ENCODE measurements at places on chromosomes 3 and 15. TPM values are rescaled to one million over a fixed set of nuclear protein-coding genes. Genes with fewer than 3 reads are reported as not detected.
A peak's percentile ranks its signal among the peaks of the same experiment; 100 is the strongest.

GRCh38 chr3:124142389-124142970, 150.6 kb upstream of the ROPN1 start:
- no peak for DNase-seq

DAZL gene
- polyA plus RNA-seq: 0.23 TPM

CYP8B1 gene
- not detected for polyA plus RNA-seq

GRCh38 chr3:54215521-54215920, 93.2 kb downstream of the CACNA2D3 start:
- no peak for DNase-seq

ATP13A4 gene
- 0.88 TPM for polyA plus RNA-seq

DNA sequence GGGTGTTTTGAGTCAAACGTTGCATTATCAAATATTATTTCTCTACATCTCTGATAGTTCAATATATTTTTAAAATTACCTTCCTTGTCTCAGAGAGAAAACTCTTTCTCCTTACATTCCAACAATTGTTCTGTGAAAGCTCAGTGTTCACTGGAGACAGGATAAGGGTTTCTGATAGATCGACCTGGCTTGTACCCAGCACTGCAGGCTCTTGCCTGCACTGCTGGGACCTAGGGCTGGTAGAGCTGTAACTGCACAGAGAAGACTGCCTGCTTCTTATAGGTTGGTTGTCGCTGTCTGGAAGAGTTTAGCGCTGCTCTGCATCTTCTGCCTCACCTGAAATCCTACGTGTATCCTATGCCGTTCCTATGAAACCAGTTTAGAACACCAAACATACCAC, 249.9 kb upstream of the LRTM1 start:
- DNase-seq: no peak

IL5RA gene
- not detected for polyA plus RNA-seq

ANKUB1 gene
- not detected for polyA plus RNA-seq

GRCh38 chr3:143309705-143310104, 190.1 kb downstream of the CHST2 start:
- no peak for DNase-seq

IQCH gene
- 1.6 TPM for polyA plus RNA-seq

DNA sequence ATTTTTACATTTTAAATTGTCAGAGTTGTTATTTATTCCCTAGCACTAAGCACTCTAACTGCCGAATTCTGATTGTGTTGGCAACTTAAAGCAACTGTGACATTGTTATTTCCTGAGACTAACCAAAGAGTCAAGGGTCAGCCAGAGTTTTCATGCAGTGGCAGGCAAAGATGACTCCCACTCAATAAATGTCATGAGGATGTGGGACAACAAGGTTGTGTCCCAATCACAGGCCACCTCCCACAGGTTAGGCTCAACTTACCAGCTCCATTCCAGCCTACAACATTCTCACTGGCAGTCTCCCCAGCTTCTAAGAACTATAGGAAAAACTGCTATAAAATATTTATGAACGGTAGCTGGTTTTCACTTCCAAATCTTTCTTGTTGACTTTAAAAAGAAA, 80.1 kb downstream of the RSL24D1 start:
- no peak for DNase-seq

DNA sequence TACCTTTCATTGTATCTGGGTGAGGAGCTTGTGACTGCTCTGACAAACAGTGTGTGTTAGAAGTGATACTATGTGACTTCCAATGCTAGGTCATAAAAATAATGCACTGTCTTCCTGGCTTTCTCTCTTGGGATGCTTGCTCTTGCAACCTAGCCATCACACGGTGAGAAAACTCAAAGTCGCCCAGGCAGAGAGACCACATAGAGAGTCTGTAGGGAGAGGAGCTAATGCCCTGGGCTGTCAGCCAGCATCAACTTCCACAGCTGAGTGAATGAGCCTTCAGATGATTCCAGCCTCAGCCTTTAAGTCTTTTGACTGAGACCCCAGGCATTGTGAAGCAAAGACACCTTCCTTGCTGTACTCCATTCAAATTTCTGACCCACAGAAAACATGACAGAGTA, 220.6 kb upstream of the SGO1 start:
- no peak for DNase-seq

GRCh38 chr3:58217209-58217811, 6.5 kb upstream of the DNASE1L3 start:
- no peak for DNase-seq

DNA sequence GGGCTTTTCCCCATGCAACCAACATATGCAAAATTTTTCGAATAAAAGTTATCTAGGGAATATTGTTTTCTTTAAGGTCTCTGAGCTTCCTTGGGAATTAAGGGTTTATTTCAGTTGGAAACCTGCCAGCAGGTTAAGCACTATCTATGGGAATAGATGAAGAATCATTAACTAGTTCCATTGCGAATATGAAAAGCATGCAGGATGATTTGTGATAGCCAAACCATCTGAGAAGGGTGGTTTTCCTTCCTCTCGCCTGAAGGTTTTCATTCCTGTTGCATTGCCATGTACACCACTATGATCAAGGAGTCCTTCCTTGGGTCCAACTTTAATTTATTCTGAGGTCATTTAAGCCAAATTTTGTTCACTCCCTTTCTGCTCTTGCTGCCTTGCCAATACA, 184.9 kb downstream of the NR2F2 start:
- DNase-seq: no peak

GRCh38 chr15:54839379-54839778, 357.4 kb downstream of the RSL24D1 start:
- DNase-seq: no peak

AQP9 gene
- 0.28 TPM for polyA plus RNA-seq

GRCh38 chr3:7871003-7871560, 630.5 kb upstream of the LMCD1 start:
- DNase-seq: no peak

CPB1 gene
- not detected for polyA plus RNA-seq

GRCh38 chr3:171811295-171811912, 1.1 kb upstream of the PLD1 start:
- DNase-seq: no peak

RYR3 gene
- polyA plus RNA-seq: not detected

- DNase-seq: no peak
Observed at GRCh38 chr15:69891070-69891536, 206.6 kb downstream of the TLE3 start.

DNA sequence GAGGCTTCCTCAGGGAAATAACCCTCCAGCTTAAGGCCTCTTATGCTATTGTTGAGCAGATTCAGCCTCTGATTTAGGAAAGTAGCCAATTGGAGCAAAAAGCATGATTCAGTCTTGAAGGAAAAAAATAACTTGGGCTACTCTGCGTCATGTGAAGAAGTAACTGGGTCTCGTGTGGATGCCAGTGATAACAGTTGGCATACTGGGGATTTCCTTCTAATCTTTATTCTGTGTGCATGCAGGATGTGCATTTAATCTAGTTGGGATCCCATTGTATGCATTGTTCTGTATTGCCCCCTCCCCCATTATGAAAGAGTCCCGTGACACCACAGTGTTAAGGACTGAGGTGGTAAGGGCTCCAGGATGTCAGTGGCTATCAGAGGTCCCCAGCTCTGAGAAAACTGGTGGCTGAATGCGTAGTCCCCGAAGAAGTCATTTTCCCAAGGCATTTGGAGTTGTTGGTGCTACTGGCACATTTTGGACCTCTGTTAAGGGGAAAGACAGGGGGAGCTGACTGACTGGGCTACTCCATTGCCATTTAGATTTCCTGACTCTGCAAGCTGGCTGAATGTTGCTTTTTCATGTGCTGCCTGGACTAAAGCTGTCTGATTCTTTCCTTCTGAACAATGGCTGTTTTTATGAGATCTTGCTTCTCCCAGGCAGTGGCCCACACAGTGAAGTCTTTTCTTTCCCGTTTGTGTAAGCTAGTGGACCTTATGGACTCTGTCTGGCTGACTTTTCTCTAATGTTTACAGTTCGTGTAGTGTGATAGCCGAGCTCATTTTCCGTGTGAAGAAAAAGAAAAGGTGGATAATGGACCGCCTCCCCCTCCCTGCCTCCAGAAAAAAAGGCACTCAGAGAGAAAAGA, 38.4 kb upstream of the TRAK1 start:
- no peak for DNase-seq

GRCh38 chr3:48928679-48929078, 10.0 kb downstream of the ARIH2 start:
- DNase-seq: no peak

DNA sequence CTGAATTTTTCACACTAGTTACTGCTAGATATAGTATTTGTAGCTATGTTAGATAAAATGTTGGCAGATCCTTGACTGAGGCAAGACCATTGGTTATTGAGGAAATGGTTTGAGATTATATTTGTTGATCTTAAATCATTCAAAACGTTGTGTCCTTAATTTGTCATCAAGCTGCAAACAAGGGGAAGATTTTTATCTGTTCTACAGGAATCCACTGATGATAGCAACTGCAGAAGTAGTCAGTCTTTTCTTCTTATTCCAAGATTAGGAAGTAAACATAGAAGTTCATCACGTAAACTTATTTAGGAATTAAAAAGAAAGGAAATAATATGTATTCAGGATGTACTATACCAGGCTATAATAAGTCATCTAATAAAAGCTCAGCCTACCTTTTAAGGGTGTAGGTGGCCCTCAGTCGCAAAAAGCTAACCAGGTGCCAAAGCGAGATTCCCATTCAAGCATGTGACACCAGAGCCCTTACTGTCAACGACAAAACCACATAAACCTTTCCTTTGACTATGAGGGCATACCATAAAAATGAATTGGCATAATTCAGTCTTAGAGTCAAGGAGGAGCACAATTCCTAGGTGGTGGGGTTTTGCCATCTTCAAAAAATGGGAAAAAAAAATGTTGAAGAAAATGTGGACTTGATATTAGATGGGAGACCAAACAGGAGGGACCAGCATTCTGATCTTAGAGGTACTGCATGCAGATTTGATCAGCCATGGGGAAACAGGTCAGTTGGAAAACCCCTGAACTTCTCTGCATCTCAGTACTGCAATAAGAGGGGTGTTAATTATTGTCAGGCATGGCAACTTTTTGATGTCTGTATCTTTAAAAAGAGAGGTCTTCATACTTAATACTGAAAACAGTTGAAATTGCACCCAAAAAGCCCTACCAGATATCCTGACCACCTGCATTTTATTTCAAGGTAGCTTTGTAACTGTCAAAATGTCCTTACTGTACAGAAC, 212.5 kb upstream of the UBE2E1 start:
- DNase-seq: peak; percentile 47

FBXO40 gene
- not detected for polyA plus RNA-seq

DNA sequence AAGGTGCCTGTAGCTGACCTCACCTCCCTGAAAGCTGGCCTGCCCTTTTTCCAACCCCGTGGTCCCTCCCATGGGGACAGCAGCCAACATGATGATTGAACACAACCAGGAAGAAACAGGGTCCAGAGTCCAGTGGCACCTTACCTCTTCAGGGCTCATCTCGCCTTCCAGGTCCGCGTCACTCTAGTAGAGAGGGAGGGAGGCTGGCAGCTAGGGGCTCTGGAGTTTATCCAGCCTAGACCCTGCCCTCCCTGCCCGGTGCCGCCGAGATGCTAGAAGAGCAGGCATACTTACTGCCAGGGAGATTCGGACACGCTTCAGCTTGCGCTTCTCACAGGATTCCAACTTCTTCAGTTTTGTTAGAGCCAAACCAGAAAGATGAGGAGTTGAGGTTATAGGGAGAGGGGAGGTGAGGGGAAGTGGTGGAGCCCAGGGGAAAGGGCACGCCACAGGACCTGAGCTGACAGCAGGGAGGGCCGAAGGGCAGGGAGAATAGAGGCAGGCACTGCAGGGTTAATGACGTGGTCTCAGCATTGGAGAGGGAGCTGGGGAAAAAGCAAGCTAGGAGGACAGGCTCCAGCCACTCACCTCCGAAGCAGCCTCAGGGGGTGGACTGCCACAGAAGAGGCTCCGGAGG, 9.1 kb downstream of the CLCN2 start:
- DNase-seq: no peak

ALDH1A3 gene
- polyA plus RNA-seq: 0.21 TPM

DNA sequence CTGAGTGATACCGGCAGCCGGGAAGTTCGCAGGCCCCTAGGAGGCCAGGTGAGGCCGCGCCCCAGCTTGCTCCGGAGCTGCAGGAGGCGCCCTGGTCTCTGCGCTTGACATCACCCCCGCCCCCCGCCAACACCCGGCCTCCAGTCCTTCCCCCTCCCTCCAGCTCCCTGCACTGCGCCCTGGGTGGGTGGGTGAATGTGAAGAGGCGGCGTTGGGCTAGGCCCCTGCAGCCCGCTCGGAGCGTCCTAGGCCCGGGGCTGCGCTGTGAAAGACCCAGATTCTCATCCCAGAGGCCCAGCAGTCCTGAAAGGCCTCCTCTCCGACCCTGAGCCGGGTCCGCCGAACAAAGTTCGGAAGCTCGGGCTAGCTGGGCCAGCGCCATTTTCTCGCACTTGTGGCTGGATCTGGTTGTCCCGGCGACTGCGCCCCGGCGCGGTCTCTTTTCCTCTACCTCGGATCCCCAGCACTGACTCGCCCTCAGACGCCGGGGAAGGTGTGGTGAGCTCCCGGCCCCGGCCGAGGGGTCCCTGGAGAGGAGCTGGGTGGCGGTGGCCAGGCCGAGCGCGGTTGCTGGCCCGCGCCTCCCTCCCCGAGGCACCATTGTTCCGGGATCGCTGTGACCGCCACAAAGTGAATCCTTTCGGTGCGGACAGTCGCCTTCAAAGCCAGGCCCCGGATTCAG, 12.9 kb downstream of the ZIC4 start:
- DNase-seq: no peak

DNA sequence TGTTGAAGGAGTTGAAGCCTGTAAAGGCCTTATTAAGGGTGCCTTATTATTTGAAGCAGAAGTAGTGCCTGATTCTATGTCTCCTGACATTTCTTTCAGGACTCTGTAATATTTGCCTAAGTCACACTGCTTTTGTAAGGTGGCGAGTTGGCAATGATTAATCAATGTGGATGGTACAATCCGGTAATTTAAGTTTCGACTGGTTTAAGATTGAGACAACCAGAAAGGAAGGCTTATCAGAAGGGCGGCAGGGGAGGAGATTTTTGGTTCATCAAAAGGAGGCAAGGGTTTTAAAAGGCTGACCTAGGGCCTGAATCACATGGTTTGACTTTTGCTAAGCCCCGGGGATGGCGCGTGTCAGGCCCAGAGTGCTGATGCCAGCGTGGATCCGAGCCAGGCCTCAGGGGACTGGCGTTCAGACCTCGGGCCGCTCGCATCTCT, 830 bp upstream of the RNF13 start:
- DNase-seq: no peak

DNA sequence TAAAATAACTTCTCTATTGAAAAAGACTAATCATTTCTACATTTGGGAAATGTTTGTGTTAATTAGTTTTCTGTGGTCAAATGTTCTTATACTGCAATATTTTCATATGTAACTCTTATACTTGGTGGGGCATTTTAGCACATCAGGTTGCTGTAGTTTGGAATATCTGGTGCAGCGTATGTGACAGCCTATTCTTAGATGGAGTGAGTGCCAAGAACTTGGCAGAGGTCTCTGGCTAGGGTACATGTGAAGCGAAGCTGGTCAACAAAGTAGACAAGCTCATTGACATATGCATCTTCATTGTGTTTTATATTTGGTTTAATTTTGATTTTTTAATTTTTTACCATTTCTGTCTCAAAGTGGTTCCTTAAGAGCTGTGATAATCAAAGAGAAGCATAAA, 53.2 kb downstream of the CHAC1 start:
- DNase-seq: no peak

- DNase-seq: no peak
Observed at GRCh38 chr3:151206201-151206600, 3.2 kb upstream of the GPR171 start.

- no peak for DNase-seq
Observed at GRCh38 chr3:47440131-47440530, 35.6 kb downstream of the SCAP start.
